Activated CD8-positive, alpha-beta T cell treated with anti-CD3 and anti-CD28 coated beads for 36 hours (primary cell): ENCODE measurements at places on chromosomes 5 and 9.

- no peak for DNase-seq
Measured at GRCh38 chr5:144088206-144089064, 82.0 kb downstream of the YIPF5 start.

DNA sequence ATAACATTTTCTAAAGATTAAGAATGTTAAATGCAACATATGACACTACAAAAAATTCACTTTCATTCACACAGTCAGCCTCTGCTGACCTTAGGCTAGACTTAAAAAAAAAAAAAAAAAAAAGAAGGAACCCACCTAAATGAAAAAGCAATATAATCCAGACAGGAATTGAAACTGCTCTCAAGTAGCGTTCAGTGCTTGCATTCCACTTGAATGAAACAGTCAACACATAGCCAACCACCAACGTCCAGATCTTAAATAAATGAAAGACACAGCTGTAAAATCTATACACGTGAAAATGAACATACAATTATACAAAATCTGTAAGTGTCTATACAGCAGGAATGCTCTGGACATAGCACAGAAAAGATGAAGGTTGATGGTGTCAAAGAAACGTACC lies 11.4 kb downstream of the TMEM245 start:
- DNase-seq = no peak

- DNase-seq = no peak
Measured at GRCh38 chr5:3186736-3187405, 408.8 kb upstream of the IRX1 start.

- DNase-seq = no peak
Measured at GRCh38 chr5:151954255-151954654, 29.6 kb upstream of the GLRA1 start.

- DNase-seq = no peak
Measured at GRCh38 chr5:168420461-168420860, 65.8 kb upstream of the RARS1 start.

DNA sequence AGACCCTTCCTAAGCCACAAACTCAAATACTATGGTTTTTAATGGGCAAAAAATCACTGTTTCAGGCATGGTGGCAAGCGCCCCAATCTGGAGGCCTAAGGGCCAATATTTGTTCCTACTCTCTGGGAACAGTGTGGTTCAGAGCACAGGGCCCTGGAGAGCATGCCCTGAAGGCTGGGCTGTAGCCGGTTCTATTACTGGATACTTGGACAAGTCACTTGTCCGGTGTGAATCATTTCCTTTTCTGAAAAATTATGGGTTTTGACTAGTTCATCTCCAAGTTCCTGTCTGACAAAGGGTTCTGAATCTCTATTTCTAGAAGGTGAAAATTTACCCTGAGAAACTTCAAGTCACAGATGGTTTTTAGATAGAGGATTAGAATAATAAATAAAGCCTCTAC lies 75.0 kb downstream of the OTULIN start:
- no peak for DNase-seq

DNA sequence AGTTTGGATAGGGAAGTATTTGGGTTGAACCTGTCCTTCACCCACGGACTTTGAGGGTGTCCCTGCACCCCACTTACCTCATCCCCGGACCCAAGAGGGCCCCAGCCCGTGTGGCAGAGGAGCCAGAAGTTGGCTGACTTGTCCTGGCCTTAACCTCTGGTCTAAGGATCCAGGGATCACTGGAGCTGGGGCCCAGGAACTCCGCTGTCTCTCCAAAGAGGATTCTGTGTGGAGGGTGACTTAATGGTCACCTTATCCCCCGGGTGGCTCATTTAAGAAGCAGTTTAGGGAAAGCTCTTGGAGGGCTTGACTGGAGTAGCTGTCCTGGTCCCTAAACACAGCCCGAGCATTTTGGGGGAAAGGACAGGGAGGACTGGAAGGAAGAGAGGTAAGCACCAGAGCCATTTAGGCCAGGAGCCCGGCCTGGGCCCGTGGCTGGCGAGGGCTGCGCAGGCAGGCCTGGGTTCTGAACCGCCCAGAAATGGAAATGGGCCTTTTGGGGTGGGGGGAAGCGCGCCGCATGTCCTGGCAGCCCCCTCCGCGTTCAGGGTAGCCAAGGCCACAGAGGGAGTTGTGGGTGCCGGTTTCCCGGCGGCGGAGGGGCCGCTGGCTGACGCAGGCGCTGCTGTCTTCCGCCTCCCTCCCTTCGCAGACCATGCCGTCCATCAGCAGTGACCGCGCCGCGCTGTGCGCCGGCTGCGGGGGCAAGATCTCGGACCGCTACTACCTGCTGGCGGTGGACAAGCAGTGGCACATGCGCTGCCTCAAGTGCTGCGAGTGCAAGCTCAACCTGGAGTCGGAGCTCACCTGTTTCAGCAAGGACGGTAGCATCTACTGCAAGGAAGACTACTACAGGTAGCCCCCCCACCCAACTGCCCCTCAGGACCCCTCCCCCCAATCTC lies 2.0 kb downstream of the LHX2 start:
- DNase-seq = no peak

DNA sequence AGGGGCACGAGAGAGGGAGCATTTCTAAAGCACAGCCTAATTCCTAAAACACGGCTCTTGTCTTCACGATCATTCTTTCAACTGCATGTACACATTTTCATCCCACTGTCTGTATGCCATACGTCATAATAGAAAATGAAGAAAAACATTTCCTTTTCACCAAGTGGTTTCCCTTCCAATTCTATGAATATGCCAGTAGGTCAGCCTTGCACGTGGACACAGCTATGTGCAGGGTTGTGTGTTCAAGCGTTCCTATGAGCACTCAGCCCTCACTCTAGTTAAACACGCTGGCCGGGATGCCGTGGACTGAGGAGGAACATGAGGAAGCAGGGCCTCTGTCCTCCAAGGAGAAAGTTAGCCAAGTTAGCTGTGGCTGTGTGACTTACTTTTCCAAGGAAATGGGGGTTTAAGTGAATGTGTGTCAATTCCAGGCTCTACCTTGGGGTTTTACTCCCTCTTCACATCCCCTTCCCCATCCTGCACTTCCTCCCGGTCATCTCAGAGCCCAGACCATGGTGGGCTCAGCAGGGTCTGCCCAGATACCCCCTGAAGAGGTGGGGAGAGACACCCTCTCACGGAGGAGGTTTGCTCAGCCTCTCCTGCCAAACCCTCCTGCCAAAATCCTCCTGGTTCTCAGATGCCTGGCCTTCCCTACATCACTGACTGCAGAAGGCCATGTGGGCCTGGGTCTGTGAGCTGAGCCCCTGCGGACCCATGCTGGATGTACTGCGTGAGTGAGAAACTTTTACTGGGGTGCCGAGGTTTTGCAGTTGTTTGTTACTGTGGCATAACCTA lies 230.6 kb downstream of the FSTL4 start:
- no peak for DNase-seq

GRCh38 chr9:92165484-92165883 lies 50.3 kb upstream of the SPTLC1 start:
- DNase-seq = no peak

GRCh38 chr9:38727497-38728001 lies 7.6 kb upstream of the FAM240B start:
- peak; percentile 3 for DNase-seq

DNA sequence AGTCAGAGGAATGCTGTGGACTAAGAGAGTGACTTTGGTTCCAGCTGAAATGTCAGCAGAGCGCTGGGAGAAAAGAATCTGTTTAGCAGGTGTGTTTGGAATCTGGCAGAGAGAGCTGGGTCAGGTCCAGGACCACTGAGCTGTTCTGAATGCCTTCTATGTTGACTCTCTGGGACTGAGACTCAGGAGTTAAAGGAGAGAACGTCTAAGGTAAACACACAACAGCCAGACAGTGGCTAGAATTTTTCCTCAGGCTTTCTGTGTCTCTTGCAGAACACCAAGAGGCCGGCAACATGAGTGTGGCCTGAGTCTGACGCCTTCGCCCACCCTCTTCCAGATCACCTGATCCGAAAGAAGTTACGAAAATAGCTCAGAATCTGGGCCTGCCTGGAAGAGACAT lies 107.2 kb upstream of the ZNF462 start:
- no peak for DNase-seq

- no peak for DNase-seq
Measured at GRCh38 chr9:6305954-6306563, 22.1 kb upstream of the TPD52L3 start.
